ENCODE measurements at places on chromosomes 16 and 17. TPM values are rescaled to one million over a fixed set of nuclear protein-coding genes. Genes with fewer than 3 reads are reported as not detected.

DNA sequence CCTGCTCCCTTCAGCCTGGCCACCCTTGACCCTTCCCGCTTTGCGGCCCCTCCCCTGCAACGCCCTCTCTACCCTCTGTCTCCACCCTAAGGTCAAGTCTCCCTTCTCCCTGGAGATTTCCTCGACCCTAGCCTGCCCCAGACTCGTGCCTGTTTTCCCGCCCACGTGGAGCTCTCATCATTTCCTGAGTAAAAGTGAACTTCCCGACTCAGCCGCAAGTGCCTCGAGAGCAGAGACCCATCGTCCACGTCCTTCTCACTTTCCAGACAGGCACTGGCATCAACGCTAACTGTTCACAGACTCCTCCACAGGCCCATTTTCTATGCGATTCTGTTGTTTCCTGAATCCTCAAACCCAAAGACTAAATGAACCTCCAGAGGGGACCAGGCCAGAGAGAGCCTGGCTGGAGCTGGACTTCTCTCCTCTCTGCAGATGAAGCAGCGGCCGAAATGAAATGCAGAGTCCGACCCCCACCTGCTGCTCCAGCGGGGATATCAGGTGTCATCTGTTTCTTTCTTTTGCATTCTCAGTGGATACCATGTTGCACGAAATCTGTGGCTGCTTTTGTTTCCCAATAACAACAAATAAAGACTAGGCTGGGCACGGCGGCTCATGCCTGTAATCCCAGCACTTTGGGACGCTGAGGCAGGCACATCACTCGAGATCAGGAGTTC lies 52.5 kb downstream of the RTN4RL1 start:
- peaks cover 33% of the 10 kb centered on the region for H3K4me1 ChIP-seq
- DNase-seq = no peak

DNA sequence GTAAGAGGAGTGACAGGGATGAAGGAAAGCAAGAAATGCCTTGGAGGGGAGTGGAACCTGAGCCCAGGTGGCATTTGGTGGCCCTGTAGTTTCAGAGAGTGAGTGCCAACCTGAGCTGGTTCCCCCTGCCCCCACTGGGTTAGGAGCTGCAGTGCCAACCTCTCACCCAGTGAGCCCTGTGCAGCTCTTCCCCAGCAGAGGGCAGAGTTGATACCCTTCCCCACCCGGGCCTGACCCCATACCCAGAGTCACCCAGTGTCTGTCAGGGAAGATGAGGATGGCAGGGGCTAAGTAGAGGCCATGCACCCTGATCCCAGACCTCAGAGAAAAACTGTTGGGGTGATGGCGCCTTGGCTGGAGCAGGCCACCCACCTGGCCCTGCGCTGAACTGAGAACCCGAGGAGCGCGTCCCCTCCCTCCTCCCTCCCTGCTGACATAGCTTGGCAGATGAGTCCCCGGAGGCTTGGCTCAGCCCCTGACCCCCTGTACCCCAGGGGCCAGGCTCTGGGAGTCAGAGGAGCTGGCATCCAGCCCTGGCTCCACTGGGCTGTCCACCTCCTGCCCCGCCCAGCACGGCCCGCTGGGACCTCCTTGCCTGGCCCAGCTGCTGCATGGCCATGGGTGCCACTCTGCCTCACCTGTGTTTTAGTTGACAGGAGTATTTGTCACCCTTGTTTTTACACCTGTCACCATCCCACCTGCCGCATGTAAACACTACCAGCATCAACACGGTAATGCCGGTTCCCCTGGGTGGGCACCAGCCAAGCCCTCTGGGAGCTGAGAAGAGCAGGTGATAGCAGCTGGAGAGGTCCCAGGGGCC lies 113.9 kb downstream of the AMFR start:
- no peaks in the 10 kb centered on the region for H3K36me3 ChIP-seq
- DNase-seq = no peak
- H3K27me3 ChIP-seq = peaks cover 2% of the 10 kb centered on the region
- H3K27ac ChIP-seq = no peak overlapping the region
- peaks cover 9% of the 10 kb centered on the region for H3K4me1 ChIP-seq
- H3K4me3 ChIP-seq = no peak overlapping the region

DNA sequence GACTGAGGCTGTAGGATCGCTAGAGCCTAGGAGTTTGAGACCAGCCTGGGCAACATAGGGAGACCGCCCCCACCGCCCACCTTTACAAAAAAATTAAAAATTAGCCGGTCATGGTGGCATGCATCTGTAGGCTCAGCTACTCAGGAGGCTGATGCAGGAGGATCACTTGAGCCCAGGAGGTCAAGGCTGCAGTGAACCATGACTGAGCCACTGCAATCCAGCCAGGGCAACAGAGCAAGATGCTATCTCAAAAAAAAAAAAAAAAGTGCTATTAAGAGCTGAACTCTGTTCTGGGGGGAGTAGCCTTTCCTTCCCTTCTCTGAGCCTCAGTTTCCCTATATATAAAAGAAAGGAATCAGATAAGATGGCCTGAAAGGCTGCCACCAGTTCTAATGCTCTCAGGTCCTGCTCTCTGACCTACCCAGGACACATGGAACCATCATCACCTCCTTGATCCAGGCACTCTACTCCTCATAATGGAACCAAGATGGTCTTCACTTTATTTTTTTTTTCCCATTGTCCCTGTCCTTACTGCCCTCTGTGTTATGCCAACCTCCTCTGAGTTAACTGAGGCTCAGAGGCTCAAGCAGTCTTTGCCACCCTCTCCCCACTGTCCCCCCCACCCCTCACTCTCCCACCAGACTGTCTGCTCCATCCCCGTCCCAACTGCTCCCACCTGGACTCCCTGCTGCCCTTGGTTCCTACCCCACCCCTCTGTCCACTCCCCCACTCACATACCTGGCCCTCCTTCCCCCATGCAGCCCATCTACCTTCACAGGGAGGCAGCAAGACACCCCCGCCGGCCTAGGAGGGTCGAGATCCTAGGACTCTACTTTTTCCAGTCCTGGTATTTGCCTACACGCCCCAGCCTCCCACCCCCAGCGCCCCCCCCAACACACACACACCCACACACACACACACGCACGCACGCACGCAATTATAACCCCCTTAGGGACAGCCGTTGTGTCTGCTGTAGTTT lies 23.8 kb upstream of the EIF1 start:
- H3K27ac ChIP-seq = no peak overlapping the region
- DNase-seq = no peak
- H3K27me3 ChIP-seq = no peaks in the 10 kb centered on the region

DNA sequence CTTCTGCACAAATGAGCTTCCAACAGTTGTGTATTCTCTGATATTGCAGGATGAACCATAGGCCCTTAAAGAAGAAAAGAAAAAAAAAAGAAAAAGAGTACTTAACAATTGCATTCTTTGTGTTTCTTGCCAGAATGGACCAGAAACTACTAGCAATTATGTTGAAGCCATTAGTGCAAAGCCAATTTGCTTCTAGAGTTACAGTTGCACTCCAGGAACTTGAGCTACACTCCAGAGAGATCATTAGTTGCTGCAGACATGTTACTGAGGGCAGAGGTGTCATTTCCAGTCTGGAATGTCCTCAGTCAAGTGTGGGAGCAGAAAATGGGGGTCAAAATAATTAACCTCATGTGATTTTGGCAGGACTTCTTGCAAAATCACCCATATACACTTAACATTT lies 85.6 kb upstream of the CCL2 start:
- H3K4me3 ChIP-seq = no peak overlapping the region
- no peaks in the 10 kb centered on the region for H3K36me3 ChIP-seq
- no peaks in the 10 kb centered on the region for H3K4me1 ChIP-seq
- peaks cover 23% of the 10 kb centered on the region for H3K27me3 ChIP-seq

- no peaks in the 10 kb centered on the region for H3K27me3 ChIP-seq
- no peak overlapping the region for H3K27ac ChIP-seq
- H3K4me1 ChIP-seq = peaks cover 14% of the 10 kb centered on the region
- no peak overlapping the region for H3K4me3 ChIP-seq
- H3K36me3 ChIP-seq = no peaks in the 10 kb centered on the region
These were observed 42.2 kb downstream of the STX8 start for GRCh38 chr17:9533441-9533840.

DNA sequence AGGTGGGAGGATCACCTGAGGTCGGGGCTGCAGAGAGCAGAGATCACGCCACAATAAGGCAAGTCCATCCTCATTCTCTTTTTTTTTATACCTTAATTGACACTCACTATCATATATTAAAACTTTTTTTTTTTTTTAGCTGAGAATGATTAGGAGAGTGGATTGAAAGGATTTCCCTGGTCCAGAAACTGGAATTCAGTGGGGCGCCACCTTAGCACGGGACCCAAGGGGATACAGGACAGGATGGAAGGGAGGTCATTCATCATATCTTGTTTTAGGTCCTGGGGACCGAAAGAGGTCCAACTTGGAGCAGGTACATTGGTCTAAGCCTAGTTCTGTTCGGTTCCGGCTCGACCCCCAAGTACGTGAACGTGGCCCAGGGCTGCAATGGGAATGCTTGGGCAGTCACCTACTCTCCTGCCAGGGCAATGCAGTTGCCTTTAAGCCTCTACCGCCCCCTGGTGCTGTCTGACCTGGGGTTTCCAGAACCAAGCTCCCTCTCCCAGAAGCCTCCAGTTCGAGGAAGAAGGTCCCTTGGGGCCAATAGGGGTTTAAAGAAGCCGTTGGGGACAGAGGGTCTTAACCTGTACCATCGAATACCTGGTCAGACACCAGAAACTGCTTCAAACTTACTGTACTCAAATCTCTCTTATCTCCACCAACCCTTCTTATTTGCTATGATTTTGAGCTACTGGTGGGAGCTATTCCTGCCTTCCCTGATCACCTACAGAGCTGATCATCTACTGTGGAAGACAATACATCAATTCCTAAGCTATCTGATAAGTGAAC lies 19.9 kb upstream of the GPATCH8 start:
- no peak overlapping the region for H3K4me3 ChIP-seq
- H3K27ac ChIP-seq = no peak overlapping the region
- no peaks in the 10 kb centered on the region for H3K36me3 ChIP-seq

GRCh38 chr17:50037321-50038107 lies 18.4 kb upstream of the ITGA3 start:
- H3K27me3 ChIP-seq = no peaks in the 10 kb centered on the region
- no peaks in the 10 kb centered on the region for H3K36me3 ChIP-seq
- no peak for DNase-seq
- no peak overlapping the region for H3K4me3 ChIP-seq
- no peak overlapping the region for H3K27ac ChIP-seq

Gene NPIPA3
- 3.1 TPM for total RNA-seq

Gene CDH5
- total RNA-seq = not detected

Gene DECR2
- 7.5 TPM for total RNA-seq

Gene CIAPIN1
- 39.6 TPM for total RNA-seq

Gene NOG
- 0.91 TPM for total RNA-seq

Gene RNF112
- 0.84 TPM for total RNA-seq

Gene CA4
- total RNA-seq = not detected

Gene PLXDC1
- 3.0 TPM for total RNA-seq
